Karpas-422 (cell line): ENCODE measurements at places on chromosomes 12 and 14.

DNA sequence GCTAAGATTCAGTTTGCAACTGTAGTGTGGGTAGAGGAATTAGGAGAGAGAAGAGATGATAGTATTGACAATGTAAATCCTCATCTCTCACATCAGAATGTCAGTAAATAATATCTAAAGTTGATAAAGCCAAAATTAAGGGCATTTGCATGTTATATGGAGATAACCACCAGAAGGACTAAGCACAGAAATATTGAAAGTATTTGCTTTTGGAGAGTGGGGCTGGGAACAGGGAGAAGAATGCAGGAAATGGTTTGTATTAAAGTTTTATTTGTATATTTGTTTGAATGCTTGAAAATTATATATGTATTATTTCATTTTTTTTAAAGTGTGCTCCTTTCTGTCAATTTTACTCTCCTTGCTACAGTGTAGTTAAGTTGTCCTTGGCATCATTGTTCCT is 491.4 kb downstream of the APAF1 start:
- peaks cover 13% of the 10 kb centered on the region for H3K4me1 ChIP-seq
- no peak overlapping the region for H3K27ac ChIP-seq
- H3K36me3 ChIP-seq: no peaks in the 10 kb centered on the region
- H3K4me3 ChIP-seq: no peak overlapping the region

DNA sequence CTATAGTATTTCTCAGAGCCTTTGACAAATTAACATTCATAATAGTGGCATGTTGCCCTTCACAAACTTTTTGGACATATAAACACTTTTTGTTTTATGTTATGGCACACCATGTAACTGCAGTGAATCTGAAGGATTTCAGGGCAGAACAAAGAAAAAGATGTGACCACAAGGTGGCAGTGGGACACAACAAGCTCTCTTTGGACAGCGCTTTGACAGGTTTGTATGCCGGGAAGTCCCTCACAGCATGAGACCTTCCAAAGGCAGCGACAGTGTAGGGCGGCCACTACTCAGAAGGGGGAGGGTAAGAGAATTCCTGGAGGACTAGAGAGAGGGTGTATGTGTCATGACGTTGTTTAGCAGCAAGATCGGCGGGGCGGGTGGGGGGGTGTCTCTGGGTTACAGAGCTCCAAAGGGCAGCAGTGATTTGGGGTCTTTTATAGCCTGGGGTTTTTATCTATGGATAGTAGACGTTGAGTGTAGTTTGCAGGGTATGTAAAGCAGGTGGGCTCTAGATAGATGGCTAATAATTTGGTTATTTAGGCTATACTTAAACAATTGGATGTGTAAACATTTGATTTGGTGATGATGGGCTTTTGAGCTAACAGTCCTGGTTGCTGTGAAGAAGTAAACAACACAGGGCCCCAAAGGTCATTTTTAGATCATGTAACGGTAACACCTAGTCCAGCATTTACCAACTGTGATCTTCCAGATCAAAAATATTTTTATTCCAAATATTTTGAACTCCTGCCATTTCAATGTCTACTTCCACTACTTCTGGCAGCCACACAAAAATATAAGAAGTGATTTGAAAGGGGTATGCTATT is 22.9 kb downstream of the ETFBKMT start:
- peak; percentile 89 for DNase-seq
- H3K27me3 ChIP-seq: no peaks in the 10 kb centered on the region
- H3K4me1 ChIP-seq: peaks cover 14% of the 10 kb centered on the region
- no peak overlapping the region for H3K27ac ChIP-seq
- H3K4me3 ChIP-seq: no peak overlapping the region
- no peaks in the 10 kb centered on the region for H3K36me3 ChIP-seq

- H3K4me3 ChIP-seq: no peak overlapping the region
- no peak overlapping the region for H3K27ac ChIP-seq
- H3K27me3 ChIP-seq: no peaks in the 10 kb centered on the region
- no peaks in the 10 kb centered on the region for H3K36me3 ChIP-seq
- DNase-seq: no peak
- no peaks in the 10 kb centered on the region for H3K4me1 ChIP-seq
Measured at GRCh38 chr12:104720339-104721038, 237.6 kb downstream of the SLC41A2 start.

DNA sequence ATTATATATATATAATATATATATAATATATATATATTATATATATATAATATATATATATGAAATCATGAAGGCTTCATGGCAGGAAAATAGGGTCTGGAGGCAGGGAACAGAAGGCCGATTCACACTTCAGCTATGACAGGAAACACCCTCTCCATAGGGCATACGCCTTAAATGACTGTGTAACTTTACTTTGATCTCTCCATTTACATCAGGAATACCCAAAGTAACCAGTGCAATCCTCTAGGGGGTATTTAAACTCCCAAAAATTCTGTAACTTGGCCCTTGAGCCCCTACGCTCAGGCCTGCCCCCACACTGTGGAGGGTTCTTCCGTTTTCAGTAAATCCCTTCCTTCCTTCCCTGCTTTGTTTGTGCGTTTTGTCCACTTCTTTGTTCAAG is 40.4 kb upstream of the PPP2R5C start:
- no peaks in the 10 kb centered on the region for H3K36me3 ChIP-seq
- H3K4me3 ChIP-seq: no peak overlapping the region
- H3K27ac ChIP-seq: no peak overlapping the region
- H3K4me1 ChIP-seq: peaks cover 11% of the 10 kb centered on the region
- H3K27me3 ChIP-seq: no peaks in the 10 kb centered on the region

DNA sequence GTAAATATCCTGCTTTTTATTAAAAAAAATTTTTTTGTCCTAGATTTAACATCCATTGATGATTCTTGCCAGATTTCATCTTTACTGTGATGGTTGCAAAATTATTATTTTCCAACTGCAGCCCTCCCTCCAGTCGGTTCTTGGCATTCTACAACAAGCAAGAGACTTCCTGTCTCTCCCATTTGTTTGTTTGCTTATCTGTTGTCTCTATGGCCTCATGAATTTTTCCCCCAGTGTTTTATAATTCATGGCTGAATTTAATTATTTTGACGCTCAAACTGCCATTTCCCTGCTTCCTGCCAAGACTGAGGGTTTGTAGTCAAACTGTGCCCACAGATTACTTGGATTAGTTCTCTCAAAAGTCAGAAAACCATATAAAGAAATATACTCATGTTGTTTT is 25.9 kb downstream of the CGRRF1 start:
- H3K36me3 ChIP-seq: peaks cover 12% of the 10 kb centered on the region
- no peaks in the 10 kb centered on the region for H3K27me3 ChIP-seq
- H3K4me1 ChIP-seq: peaks cover 14% of the 10 kb centered on the region
- no peak overlapping the region for H3K27ac ChIP-seq
- H3K4me3 ChIP-seq: no peak overlapping the region

- no peak overlapping the region for H3K4me3 ChIP-seq
- DNase-seq: no peak
- H3K36me3 ChIP-seq: no peaks in the 10 kb centered on the region
- H3K27ac ChIP-seq: no peak overlapping the region
- no peaks in the 10 kb centered on the region for H3K4me1 ChIP-seq
Measured at GRCh38 chr12:77745624-77746023, 85.1 kb upstream of the NAV3 start.

DNA sequence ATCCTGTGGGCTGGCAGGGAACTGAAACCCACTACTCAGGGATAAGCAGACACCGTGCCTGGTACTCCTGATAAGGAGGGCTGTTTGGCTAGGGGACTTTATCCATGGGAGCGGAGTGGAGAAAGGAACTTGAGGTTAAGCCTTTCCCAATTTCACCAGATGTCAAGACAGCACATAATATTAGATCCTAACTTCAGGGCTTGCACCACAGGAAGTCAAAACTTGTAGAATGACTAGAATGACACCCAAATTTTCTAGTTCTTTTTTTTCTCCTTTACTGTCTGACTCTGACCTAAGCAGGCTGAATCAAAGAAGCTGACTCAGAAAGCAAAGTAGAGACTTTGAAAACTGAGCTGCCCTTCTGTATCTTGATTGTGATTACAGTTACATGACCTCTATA is 7.1 kb upstream of the CGRRF1 start:
- no peak overlapping the region for H3K4me3 ChIP-seq
- H3K27ac ChIP-seq: no peak overlapping the region
- DNase-seq: no peak
- H3K27me3 ChIP-seq: no peaks in the 10 kb centered on the region

- DNase-seq: no peak
- H3K4me1 ChIP-seq: no peaks in the 10 kb centered on the region
- H3K4me3 ChIP-seq: no peak overlapping the region
- H3K27ac ChIP-seq: no peak overlapping the region
- H3K36me3 ChIP-seq: no peaks in the 10 kb centered on the region
Measured at GRCh38 chr14:52023518-52023917, 34.2 kb downstream of the RTRAF start.

DNA sequence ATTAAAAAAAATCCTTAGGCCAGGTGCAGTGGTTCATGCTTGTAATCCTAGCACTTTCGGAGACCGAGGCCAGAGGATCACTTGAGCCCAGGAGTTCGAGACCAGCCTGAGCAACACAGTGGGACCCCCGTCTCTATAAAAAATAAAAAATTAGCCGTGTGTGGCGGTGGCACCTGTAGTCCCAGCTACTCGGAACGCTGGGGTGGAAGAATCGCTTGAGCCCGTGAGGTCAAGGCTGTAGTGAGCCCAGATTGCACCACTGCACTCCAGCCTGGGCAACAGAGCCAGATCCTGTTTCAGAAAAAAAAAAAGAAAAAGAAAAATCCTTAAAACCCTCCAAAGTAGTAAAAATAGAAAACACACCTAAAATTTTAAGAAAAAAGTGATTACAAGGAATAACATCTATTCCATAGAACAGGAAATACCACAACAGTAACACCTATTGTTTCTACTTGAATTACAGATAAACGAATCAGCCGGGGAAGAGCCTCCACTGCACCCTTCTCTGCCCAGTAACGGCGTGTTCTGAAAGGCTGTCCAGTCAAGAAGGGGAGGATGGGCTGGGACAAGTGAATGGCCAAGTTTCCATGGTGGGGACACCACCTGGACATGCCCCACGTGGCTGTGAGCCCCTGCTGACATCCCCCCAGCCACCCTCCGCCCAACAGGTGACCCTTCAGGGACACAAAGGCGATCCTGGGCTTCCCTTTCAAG is 17.8 kb downstream of the POLE start:
- no peak for DNase-seq
- no peaks in the 10 kb centered on the region for H3K4me1 ChIP-seq
- H3K36me3 ChIP-seq: peaks cover 31% of the 10 kb centered on the region
- no peaks in the 10 kb centered on the region for H3K27me3 ChIP-seq
- no peak overlapping the region for H3K27ac ChIP-seq

DNA sequence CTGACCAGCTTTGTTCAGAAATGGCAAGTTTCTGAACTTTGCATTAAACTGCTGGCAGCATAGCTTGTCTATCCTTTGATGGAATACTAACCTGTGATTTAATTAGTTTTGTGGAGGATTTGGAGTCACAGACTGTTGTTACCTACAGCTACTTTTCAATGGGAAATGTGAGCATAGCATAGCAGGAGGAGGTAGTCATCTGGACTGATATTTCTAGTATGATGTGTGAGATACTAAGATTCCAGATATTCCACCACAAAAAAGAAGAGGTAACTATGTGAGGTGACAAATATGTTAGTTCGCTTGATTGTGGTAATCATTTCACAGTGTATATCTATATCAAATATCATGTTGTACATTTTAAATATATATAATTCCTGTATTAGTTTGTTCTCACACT is 833.0 kb downstream of the SLC6A15 start:
- no peak for DNase-seq
- no peaks in the 10 kb centered on the region for H3K4me1 ChIP-seq
- no peaks in the 10 kb centered on the region for H3K27me3 ChIP-seq
- no peak overlapping the region for H3K27ac ChIP-seq
- no peak overlapping the region for H3K4me3 ChIP-seq

- no peaks in the 10 kb centered on the region for H3K36me3 ChIP-seq
- no peaks in the 10 kb centered on the region for H3K4me1 ChIP-seq
- H3K27me3 ChIP-seq: no peaks in the 10 kb centered on the region
- no peak overlapping the region for H3K4me3 ChIP-seq
- no peak for DNase-seq
- H3K27ac ChIP-seq: no peak overlapping the region
Measured at GRCh38 chr12:91910871-91911388, 234.7 kb downstream of the BTG1 start.

GRCh38 chr12:131280426-131280825 is 326.7 kb downstream of the ADGRD1 start:
- H3K36me3 ChIP-seq: no peaks in the 10 kb centered on the region
- no peak overlapping the region for H3K4me3 ChIP-seq
- no peak overlapping the region for H3K27ac ChIP-seq

- H3K4me3 ChIP-seq: no peak overlapping the region
- no peak for DNase-seq
- H3K36me3 ChIP-seq: peaks cover 9% of the 10 kb centered on the region; the same call in 1 of the 2 replicates
- H3K4me1 ChIP-seq: no peaks in the 10 kb centered on the region; the same call in 1 of the 2 replicates
- no peak overlapping the region for H3K27ac ChIP-seq
- H3K27me3 ChIP-seq: no peaks in the 10 kb centered on the region
Measured at GRCh38 chr14:80770114-80770908, 171.2 kb downstream of the CEP128 start.

DNA sequence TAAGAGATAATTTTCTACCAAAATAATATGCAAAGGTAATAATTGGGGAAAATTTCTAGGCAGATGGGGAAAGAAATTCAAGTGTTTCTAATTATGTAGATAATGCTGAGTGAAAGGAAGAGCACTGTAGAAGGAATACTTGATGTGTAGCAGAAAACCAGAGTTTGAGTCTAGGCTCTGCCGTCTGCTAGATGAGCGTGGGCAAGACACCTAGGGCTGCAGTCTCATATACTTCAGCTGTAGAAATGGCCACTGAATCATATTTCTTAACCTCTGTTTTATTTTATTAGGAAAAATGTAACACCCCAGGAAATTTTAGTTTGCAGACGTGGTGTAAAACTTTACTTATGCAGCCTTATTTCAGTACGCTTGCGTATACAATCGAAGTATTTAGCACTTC is 59.8 kb upstream of the SLC38A2 start:
- 0 out of 2 replicates have a peak, but pooled peaks cover 2% of the 10 kb centered on the region for H3K27me3 ChIP-seq
- no peaks in the 10 kb centered on the region for H3K4me1 ChIP-seq
- H3K4me3 ChIP-seq: no peak overlapping the region
- no peak for DNase-seq

DNA sequence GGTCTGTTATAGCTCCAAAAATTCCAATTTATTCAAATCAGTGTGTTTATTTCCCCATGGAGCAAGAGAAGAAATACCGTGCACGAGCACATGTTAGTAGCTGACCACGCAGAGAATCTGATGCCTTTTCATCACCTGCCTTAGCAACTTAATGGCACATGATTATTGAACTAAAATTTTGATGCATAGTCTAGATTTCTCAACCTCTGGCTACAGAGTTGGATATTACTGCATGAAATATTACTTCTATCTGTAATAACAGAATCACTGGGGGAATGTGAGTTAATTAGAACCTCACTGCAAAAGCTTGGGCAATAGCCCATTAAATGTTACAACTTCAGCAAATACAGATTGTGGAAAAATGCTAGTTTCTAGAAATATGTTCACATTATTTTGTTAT is 335.8 kb downstream of the FLRT2 start:
- H3K4me1 ChIP-seq: no peaks in the 10 kb centered on the region
- H3K27me3 ChIP-seq: no peaks in the 10 kb centered on the region
- H3K4me3 ChIP-seq: no peak overlapping the region
- no peak overlapping the region for H3K27ac ChIP-seq
- DNase-seq: no peak

- no peak for DNase-seq
- H3K27ac ChIP-seq: no peak overlapping the region
- H3K36me3 ChIP-seq: no peaks in the 10 kb centered on the region
- H3K4me3 ChIP-seq: no peak overlapping the region
Measured at GRCh38 chr12:7693793-7694192, 1.8 kb downstream of the GDF3 start.
